ENCODE measurements at places on chromosomes 6 and 20. TPM values are rescaled to one million over a fixed set of nuclear protein-coding genes. Genes with fewer than 3 reads are reported as not detected.

GRCh38 chr20:23047738-23048214 lies 1.7 kb downstream of the THBD start:
- no peak for DNase-seq

DNA sequence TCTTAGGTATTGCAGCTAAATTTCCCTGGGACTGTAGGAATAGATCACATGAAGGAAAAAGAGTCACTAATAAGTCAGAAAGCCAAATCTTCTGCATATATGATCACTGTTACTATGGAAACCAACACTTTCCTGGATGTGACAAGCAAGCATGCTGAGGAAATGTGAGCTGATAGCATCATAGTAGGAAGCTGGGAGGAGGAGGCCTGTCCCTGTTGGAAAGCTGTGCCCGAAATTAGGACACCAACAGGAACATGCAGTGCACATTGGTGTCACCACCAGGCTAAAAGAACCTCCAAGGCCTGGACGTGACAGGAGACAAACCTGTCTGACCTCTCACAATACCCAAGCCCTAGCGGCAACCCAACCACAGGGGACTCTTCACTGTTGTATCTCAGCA lies 181.9 kb upstream of the PCSK2 start:
- no peak for DNase-seq

Gene PRPF6
- 79.7 TPM for total RNA-seq

- DNase-seq = no peak
Observed at GRCh38 chr6:130259557-130259956, 36.8 kb upstream of the SAMD3 start.

DNA sequence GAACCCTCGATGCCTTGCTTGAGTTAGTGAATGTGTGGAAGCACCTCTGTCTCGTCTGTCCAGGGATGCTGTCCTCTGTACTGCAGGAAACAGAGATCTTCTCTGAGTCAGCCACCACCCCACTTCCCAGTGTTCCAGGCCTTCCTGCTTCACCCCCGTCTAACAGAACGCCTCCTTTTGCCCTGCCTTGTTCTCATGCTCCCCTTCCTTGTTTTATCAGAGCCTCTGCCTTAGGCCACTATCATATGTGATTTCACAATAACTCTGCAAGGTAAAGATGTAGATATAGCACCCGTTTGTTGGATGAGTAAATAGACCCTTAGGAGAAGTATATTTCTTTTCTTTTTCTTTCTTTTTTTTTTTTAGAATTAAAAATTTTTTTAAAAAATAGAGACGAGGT lies 106.7 kb upstream of the CLDN20 start:
- no peak for DNase-seq

DNA sequence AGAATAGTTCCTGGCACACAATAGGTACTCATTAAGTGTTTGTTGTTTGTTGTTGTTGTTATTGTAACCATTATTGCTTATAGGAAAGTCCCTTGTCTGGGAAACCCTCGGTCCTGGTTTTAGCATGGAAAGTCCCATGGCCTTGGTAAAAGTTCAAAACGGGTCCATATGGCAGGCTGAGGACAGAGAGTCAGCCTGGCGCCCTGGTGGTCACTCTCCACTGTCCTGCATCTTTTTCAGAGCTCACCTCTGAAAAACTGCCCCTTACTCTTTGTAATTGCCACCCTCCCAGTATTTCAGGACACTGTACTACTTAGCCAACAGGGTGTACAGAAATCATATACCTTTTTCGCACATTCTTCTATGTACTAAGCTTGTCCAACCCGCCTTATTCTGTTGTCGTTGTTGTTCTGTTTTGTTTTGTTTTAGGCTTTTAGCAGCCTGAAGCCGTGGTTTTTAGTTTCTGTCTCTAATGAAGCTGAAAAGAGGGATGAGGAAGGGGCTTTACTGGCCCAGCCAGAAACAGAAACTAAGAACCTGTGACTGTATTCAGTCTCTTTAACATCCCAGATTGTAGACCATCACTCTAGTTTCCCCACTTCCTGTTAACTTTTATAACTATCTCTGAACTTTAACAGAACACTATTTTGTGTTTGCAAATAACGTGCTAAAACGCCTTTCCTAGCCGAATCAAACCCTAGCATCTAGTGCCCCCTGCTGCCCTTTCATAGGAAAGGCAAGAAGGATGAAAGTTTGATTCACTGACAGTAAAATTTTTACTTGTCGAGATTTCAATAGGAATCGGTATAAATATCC lies 7.6 kb upstream of the TMEM14A start:
- DNase-seq = peak; percentile 81

GRCh38 chr6:117607511-117607910 lies 5.2 kb upstream of the GOPC start:
- no peak for DNase-seq

DNA sequence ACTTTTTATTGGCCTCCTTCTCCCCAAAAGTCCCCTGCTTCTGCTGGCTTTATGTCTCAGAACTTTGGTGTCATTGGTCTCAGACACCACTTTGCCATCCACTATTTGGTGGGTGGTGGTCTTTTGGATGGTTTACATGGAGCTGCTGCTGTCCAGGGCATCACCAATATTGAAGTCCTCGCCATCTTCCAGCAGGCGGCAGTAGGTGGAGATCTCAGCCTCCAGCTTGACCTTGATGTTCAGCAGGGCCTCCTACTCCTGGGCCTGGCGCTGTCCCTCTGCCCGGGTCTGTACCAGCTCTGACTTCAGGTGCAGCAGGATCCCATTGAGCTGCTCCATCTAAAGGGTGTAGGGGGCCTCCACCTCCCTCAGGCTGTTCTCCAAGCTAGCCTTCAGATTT lies 148.4 kb upstream of the FOXA2 start:
- no peak for DNase-seq

DNA sequence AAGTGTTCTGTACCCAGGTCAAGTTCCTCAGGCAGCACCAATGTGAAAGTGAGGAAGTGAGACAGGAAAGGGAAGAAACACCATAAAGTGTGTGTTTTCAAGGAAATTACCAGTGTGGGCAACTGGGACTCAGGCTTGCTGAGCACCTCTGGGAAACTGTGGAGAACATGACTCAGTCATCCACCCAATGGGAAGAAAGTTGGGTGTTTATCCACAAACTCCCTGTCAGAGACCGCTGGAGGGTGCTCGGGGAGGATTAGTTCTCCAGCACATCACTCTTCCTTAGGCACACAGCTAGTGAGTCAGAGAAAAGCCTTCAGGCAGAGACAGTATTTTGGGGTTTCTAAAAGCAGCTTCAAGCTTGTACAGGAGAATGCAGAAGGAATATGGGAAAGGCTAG lies 93.6 kb downstream of the PCSK2 start:
- DNase-seq = no peak

Gene ADGRG6
- not detected for total RNA-seq

Gene ULBP3
- total RNA-seq = 0.69 TPM

- DNase-seq = no peak
Observed at GRCh38 chr6:95515975-95516374, 61.4 kb upstream of the MANEA start.

Gene JPH2
- total RNA-seq = 0.17 TPM

- DNase-seq = no peak
Observed at GRCh38 chr6:90157441-90157840, 139.2 kb downstream of the BACH2 start.

GRCh38 chr20:22560817-22561216 lies 23.6 kb downstream of the FOXA2 start:
- no peak for DNase-seq

GRCh38 chr6:75381877-75382633 lies 97.5 kb upstream of the TMEM30A start:
- DNase-seq = no peak

GRCh38 chr6:112946051-112946450 lies 598.9 kb downstream of the RFPL4B start:
- no peak for DNase-seq

DNA sequence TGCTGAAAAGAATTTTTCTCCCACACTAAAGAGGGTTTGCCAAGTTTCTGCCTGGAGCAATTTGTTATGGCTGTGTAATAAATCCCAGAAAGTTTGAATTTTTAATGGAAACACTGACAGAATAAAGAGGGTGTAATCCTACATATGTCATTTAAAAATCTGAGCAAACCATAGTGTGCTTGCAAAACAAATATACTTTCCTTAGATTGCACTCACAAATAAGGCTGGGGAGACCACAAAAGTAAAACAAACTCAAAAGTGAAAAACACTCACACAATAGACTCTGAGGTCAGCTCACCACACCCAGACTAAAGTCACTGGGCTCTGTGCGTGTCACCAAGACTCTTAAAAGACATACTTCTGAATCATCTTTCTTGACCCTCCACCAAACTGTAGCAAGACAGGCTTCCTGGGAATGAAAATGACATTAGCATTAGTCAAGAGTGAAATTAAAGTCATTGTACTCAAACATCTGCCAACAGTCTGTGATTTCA lies 4.8 kb upstream of the ATXN1 start:
- no peak for DNase-seq

DNA sequence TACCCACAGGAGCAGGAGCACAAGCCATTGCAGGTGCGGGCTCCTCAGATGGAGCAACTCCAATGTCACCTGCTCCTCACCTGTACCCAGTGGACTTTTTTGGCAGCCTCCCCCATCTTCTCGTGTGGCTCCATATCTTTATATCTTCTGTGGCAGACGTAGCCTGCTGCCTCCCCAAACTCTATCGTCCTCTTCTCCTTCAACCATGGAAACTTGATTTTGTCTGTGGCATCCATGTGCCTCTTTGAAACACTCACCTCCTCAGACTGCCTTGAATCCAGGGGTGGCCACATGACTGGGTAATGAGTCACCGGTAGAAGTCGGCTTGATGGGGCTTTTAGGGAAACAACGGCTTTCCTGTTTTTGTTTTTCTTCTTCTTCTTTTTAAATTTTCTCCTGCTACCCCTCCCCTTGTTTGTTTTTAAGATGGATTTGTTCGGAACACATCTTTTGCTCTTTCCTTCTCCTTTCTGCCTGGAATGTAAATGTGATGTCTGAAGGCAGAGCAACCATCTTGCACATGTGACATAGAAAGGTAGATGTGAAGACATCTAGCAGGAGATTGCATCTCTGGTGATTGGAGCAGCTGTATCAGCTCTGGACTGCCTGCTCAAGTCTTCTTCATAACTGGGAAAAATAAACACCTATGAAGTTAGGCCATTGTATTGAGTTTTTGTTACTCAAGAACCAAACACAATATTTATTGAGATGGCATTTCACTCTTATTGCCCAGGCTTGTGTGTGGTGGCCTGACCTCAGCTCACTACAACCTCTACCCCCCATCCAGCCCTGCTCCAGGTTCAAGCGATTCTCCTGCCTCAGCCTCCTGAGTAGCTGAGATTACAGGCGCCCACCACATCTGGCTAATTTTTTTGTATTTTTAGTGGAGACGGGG lies 69.9 kb upstream of the DDR1 start:
- DNase-seq = no peak

DNA sequence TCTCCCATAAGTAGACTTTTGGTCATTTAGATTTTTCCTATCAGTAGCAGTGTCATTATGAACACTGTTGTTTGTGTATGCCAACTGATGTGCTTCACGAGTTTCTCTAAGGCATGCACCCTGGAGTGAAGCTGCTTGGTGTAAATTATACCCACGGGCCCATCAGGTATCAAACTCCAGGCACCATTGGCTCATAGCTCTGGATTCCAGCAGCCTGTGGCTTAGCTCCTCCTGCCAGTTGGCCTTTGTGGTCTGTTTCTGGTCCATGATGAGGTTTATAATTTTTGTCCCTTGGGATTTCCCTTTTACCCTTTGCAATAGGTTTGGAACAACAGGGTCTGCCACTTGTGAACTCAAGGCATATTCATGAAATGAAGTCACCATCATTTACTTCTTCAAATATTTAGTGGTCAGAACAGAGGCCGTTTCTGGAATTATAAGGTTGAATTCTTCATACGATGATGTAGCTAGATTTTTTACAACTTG lies 350.5 kb downstream of the PRL start:
- DNase-seq = no peak

DNA sequence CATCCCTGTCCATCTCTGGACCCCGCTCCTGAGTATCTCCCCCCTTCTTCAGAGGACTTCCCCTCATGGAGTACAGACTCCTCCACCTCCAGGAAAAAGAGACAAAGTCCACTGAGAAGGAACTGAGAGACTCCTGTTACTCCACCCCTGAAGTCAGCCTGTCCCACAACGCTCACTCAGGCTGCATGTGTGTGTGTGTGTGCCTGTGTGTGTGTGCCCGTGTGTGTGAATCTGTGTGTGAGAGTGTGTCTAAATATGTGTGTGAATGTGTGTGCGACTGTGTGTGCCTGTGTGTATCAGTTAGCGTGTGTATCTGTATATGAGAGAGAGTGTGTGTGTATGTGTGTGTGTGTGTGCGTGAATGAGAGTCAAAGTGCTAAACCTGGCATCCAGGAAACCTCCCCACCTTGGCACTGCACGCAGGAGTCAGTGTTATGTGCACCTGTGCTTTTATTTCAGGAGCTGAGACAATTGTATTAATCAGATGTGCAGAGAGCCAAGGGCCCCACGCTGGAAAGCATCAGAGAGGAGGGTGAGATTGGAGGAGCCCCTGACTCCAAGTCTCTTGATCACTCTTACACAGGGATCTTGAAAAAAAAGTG lies 39.0 kb downstream of the HLA-A start:
- DNase-seq = no peak

Gene LHFPL5
- not detected for total RNA-seq

Gene PRR18
- total RNA-seq = not detected

Gene RFX6
- not detected for total RNA-seq

Data from B cell (primary cell).